ENCODE measurements at places on chromosomes 7 and 10. TPM values are rescaled to one million over a fixed set of nuclear protein-coding genes. Genes with fewer than 3 reads are reported as not detected.

DNA sequence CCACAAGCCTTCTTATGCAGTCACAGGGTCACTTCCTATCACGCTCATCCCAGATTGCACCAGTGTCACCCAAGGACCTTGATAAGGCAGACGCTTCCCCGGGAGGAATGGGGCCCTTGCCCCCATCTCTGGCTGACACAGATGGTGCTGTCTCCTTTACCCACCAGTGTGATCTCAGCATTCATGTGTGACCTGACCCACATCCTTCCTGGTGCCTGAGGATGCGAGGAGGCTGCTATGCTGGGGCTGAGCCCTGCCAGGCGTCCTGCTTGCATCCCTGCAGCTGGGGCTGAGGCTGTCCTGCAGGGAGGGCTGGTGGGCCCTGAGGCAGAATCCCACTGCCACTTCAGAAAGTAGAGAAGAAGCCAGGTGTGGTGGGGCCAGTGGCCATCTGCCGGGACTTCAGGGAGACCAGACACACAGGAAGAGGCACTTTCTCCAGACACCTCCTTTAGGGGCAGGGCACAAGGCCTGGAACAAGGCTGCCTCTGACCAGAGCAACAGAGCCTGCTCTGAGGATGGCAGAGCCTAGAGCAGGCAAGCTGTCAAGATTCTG, 35.3 kb downstream of the RASGEF1A start:
- DNase-seq = peak; percentile 51

- DNase-seq = no peak
Observed at GRCh38 chr10:129896136-129896859, 67.8 kb downstream of the EBF3 start.

GRCh38 chr10:103493916-103494877, 692 bp downstream of the NEURL1 start:
- peak; percentile 62 for DNase-seq

DNA sequence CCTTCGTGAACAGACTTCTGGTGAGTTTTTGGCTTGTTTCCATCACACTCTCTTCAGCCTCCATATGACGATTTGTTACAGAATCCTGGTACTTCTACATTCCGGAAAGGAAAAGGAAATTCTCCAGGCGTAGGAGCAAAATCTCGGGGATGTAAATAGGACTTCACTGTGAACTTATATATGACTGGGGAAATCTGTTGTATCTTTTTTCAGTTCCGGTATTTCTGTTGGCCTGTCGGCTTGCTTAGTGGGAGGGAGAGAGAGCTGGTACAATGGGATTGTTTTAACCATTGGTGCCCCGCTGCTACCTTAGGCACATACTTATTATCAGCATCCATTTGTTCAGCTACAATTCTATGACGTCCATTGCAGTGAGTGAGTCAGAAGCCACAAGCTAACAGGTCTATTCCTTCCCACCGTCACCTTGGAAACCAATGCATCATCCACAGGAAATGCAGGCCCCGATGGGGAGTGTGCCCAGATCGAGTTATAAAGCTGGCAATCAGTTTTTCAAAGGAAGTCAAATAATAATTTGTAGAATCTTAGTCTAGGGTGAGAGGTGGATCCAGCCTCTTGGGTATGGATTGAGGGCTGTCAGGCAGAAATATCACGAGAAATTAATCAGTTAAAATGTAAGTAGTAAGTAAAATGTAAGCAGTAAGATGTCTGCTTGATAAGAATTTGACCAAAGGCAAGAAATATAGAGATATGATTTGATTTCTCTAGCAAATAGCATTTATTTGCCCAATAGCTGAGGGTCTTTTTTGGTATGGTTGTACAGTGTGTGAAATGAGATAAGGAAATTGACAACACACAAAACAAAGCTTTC, 92.0 kb upstream of the MKLN1 start:
- DNase-seq = no peak

DNA sequence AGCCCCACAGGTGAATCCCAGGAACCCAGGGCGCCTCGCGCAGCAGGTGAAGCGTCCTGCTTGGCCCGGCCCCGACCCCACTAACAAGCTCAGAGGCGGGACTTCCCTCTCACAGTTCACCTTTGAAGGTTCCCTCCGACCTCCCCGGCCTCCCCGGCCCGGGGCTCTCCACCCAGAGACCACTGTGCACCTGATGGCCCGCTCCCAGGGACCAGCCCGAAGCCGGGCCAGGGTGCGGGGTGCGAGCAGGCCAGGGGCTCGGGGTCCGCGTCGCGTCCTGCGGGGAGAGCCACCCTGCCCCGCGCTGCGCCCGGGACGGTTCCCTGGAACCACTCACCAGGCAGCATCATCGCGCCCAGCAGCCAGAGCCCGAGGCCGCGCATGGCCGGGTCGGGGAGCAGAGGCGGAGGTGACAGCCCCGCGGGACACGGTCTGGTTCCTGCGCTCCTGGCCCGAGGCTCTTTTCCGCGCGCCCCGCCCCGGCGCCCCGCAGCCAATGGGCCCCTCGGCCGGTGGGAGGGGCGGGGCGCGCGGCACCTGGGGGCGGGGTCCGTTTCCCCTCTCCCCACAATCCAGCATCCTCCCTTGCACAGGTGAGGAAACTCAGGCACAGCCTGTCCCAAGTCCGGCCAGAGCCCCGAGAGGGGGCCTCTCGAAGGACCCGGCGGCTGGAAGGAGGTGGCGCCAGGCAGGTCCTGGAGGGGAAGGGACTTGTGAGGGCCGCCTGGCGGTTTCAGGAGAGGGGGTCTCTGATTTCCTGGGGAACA, at the start of gene ADAM8:
Gene ADAM8 (minus strand): TSS at position 434 of the 767 bp plus-strand sequence. CDS start 51 bp downstream, at position 383.
- DNase-seq = peak; percentile 72

The GPR158 gene
- 0.05 TPM for polyA plus RNA-seq
